Fibroblast of lung (primary cell): ENCODE measurements at places on chromosomes 2 and 18.

GRCh38 chr2:233714121-233714520, 1.4 kb downstream of the UGT1A5 start:
- peak; percentile 24 for DNase-seq

GRCh38 chr2:177271981-177272666, 7.6 kb upstream of the NFE2L2 start:
- no peak for DNase-seq

- DNase-seq, result no peak
Measured at GRCh38 chr2:180607514-180608049, 372.8 kb upstream of the UBE2E3 start.

DNA sequence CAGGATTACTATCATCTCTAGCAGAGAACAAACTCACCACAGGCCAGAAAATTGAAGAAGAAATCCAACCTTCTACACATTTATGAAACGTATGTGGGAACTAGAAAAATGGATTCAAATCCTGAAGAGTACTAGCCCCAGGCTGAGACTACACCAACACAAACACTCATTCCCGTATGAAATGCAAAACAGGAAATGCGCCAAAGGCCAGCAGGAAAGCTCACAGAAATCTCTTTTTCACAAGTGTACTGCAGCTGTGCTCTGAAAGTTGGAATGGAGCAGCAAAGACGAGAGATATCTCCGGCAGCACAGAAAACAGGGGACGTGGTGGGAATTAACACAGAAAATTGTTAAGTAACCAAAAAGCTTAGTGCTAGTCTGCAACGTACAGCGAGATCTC, 913.5 kb downstream of the TDRD15 start:
- no peak for DNase-seq

GRCh38 chr2:204888222-204888621, 342.9 kb downstream of the PARD3B start:
- no peak for DNase-seq

- no peak for DNase-seq
Measured at GRCh38 chr18:51021226-51021965, 8.6 kb upstream of the SMAD4 start.

- DNase-seq, result peak; percentile 16
Measured at GRCh38 chr2:231245249-231246094, 47.0 kb downstream of the ARMC9 start.

GRCh38 chr18:62880673-62881364, 165.5 kb downstream of the PHLPP1 start:
- DNase-seq, result no peak

- DNase-seq, result peak; percentile 67
Measured at GRCh38 chr18:71398531-71398930, 1109.7 kb downstream of the SOCS6 start.

- no peak for DNase-seq
Measured at GRCh38 chr2:36415381-36416022, 59.9 kb downstream of the CRIM1 start.

DNA sequence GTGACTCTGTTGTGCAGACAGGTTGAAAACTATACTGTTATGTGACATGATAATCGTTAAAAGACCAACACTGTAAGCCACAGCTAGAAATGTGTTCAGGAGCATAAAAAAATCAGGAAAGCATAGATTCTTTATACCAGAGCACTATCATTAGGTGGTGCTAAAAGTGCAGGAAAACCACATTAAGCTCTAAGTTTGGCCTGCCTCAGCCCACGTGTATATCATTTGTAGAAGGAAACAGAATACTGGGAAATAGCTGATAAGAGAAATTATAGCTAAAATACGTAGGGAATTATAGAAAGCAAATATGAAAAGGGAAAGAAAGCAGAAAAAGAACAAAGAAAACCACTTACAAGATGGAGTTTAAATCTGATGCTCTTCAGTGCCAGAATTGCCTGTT, 26.5 kb upstream of the C2orf74 start:
- DNase-seq, result peak; percentile 71

DNA sequence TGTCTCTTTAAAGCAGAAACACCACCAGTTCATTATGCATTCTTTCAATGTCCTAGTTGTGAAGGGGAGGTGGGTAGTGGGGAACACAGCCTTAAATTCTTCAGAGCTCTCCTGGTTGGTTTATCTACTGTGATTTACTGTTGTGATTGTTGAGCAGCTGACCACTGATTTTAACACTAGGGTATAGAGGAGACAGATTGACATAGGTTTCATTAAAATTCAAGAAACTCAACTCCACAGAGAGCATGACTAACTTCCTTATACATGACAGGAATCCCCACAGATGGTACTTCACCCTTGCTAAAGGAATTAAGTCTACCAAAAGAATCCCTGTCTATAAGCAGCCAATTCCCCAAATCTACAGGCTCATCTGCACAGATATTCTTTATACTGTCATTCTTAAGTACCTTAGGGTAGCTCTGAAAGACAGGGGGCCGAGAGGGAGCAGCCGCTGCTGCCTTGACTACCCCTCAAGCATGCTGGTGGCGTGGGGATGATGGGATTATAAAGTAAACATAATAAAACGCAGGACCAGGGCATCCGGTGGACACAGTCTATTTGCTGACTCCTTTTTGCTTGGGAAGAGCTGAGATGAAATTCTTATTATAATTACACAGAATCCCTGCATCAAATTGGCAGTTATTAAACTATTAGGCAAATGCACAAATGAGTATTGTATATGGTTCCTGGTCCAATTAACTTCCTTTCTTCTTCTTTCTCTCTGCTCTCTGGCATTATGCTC, 1377.6 kb upstream of the PIK3C3 start:
- peak; percentile 80 for DNase-seq

DNA sequence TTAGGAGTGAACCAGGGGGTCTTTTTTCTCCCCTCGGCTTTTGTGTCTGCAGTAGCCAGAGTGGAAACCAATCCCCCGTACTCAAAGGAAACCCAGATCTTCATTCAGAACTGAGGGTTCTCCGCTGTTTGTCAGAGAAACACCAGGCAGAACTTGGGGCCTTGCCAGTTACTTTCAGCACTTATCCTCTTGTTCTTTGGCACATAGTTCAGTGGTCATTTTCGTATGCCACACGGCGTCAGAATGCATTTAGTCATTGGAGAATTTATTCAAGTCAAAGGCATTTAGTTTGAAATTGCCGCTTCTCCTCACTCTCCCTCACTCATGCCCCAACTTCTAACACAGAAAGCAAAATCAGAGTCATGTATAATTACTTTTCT, 102.9 kb downstream of the CABLES1 start:
- peak; percentile 92 for DNase-seq

DNA sequence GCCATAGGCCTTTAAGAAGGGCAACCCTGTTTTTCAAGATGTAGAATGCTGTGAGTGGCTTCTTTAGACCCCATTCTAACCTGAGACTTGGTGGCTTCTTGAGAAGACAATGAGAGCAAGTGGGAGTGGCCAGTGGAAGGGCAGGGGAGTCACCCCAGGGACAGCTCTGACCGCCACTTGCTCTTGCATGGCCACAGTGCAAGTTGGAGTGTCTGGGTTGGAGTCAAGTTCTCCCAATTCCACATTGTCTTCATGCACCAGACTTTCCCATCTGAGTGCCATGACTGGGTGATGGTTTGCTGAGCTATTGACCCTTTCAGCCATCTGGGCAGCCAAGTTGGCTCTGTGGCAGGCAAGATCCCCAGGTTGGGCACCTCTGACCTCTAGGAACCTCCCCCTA, 148.0 kb upstream of the SKOR2 start:
- DNase-seq, result no peak

DNA sequence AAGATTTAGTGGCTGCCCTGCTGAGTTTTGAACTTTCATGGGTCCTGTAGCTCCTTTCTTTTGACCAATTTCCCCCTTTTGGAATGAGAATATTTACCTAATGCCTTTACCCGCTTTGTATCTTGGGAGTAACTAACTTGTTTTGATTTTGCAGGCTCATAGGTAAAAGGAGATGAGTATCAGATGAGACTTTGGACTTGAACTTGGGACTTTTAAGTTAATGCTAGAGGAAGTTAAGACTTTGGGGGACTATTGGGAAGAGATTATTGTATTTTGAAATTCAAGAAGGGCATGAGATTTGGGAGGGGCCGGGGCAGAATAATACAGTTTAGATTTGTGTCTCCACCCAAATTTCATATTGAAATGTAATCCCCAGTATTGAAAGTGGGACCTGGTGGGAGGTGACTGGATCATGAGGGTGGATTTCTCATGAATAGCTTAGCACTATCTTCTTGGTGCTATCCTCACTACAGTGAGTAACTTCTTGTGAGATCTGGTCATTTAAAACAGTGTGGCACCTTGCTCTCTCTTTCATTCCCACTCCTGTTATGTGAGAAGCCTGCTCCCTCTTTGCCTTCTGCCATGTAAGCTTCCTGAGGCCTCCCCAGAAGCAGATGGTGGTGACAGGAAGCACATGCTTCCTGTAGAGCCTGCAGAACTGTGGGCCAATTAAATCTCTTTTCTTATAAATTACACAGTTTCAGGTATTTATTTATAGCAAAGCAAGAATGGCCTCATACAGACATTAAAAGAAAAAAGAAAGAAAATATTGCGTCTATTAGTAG, 6.1 kb downstream of the ADI1 start:
- no peak for DNase-seq

GRCh38 chr2:218033590-218034496, 31.0 kb upstream of the TNS1 start:
- DNase-seq, result no peak

GRCh38 chr2:238811759-238812158, 36.1 kb upstream of the TWIST2 start:
- DNase-seq, result no peak

DNA sequence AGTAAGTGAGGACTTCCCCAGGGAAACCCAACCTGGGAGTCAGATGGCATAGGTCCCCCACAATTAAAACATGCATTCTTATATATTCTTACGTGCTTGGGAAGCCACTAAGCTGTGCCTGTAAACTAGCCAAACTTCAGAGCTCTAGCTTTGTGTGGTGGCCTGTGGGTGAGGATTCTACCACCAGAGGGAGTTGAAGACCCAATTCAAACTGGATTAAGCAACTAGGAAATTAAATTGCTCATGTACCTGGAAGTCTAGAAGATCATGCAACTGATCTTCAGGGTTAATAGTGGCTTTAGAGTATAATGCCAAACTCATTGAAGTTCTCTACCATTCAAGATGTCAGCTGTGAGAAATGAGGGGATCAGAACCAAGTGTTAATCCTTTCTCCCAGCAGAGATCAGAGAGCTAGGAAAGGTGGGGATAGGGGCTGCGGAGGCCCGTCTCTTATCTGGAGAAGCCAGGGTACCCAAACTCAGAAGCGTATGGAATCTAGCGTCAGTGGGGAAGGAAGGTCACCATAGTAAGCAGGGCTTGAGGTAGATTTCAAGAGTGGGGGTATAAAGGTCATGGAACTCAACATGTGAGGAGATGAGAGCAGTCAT, 53.2 kb upstream of the CCDC85A start:
- peak; percentile 20 for DNase-seq

GRCh38 chr2:205402011-205402410, 280.3 kb upstream of the NRP2 start:
- no peak for DNase-seq

DNA sequence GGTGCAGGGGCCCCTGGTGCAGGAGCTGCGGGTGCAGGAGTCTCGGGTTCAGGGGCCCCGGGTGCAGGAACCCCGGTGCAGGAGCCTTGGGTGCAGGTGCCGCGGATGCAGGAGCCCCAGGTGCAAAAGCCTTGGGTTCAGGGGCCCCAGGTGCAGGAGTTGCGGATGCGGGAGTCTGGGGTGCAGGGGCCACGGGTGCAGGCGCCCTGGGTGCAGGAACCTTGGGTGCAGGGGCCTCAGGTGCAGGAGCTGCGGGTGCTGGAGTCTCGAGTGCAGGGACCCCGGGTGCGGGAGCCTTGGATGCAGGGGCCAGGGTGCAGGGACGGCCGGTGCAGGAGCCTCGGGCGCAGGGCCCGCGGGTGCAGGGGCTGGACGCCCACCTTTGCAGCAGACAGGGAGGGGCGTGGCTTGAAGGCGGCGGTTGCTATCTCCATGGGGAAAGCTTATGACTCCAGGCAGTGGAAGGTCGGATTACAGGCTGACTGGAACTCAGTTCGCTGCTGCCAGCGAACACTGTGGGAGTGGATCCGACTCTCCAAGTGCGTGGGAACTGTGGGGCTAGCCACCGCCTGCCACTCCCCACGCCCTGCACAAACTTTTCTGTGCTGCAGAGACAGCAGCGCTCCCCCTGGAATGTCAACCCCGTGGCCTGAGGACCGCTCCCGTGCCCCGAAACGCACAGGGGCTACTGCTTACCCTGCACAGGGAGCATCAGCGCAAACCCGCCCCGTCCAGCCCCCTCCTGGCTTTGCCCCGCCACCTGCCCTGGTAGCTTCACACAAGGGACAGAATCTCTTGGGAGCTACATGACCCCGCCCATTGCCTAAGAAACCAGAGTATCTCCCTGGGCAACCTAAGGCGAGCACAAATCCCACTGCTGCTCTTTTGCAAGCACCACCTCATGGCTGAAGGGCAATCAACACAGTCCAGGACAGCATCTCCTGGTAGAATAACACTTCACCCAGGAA, 40.3 kb downstream of the COPS9 start:
- DNase-seq, result no peak

- no peak for DNase-seq
Measured at GRCh38 chr2:62458206-62458641, 47.8 kb downstream of the TMEM17 start.

DNA sequence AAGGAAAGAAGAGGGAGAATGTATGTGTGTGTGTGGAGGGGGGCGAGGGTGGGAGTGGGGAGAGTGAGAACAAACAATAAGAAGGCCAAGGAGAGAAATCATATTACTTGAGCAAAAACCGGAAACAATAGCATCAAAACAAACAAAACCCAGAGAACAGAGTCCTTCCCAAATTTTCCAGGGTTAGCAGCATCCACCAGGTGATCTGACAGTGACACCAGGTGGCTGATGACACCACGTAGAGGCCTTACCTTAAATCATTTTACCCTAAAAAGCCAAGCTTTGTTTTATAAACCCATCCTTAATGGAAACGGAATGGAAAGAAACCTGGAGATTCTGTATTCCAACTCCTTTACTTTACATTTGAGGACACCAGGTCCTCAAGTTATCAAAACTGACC, 42.9 kb downstream of the CDCA7 start:
- DNase-seq, result no peak

DNA sequence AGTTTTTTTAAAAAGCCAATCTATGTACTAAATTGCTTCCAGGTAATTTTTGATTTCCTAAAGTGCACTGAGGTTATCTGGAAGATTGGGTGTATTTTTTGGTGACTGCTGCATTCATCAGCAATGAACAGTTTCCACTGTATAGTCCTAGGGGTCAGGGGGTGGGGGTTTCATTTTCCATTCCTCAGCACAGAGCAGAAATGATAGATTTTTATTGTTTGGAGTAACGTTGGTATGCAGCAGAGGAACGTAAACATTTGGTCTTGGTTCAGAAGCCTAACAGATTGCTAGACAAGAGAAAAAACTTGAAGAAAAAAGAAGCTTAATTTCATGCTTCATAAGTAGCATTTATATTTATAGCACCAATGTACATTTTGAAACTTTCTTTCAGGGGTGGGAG, 54.9 kb downstream of the ZCCHC2 start:
- DNase-seq, result no peak

GRCh38 chr2:105438104-105438929, 39.5 kb upstream of the FHL2 start:
- peak; percentile 73 for DNase-seq
